Astrocyte of the spinal cord (primary cell): ENCODE measurements at places on chromosomes 2 and 18.

- DNase-seq: peak; percentile 56
Observed at GRCh38 chr2:45748239-45748638, 96.8 kb downstream of the PRKCE start.

GRCh38 chr2:72889991-72890390 is 2.8 kb downstream of the SPR start:
- DNase-seq: no peak

- no peak for DNase-seq
Observed at GRCh38 chr18:50051288-50051687, 143.7 kb downstream of the MYO5B start.

DNA sequence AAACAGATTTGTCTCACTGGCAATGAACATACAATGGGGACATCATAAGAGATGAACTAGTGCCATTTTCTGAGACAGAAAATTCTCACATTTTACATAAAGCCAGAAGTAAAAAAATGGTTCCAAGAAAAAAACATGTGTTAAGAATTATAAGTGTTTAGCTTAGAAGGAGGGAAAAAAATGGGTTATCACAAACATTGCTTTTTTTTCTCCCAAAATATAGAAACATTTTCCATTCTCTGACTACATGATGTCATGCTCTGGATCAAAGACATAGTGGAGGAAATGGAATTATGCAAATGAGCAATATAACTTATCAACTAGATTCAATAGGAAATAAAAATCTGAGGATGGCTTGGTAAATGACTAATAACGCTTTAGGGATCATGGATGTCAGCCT is 49.8 kb downstream of the SPATS2L start:
- no peak for DNase-seq

- DNase-seq: no peak
Observed at GRCh38 chr18:31943878-31944816, 1.2 kb upstream of the TRAPPC8 start.

DNA sequence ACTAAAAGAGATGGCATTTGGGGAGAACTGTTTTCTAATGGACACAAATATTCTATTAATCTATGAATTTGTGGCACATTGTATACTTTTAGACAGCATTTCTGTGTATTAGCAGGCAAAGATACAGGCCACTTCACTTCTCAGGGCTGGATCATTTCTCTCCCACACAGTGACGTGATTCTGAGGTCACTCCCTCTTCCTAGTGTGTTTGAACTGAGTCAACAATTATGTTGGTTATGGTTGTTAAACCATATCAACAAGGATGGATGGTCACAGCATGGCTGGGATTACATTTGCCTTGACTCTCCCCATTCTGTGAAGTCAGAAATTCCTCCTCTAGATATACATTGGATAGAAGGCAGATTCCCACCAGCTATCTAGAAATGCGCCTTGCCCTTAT is 11.6 kb downstream of the NOSTRIN start:
- peak; percentile 78 for DNase-seq

DNA sequence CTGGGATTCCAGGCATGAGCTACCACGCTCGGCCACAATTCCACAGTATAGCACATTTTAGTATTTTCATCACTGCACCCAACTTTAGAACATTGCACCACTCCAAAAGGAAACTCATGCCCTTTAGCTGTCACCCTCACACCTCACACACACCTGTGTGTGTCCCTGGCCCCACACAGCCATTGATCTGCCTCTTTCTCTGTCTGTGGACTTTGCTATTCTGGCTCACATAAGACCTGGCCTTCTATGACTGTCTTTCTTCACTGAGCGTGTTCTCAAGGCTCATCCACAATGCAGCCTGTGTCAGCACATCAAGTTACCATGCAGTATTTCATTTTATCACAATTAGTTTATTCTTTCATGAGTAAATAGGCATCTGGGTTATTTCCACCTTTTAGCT is 19.7 kb upstream of the ATP9B start:
- no peak for DNase-seq

GRCh38 chr18:75506913-75507312 is 79.4 kb upstream of the SMIM21 start:
- DNase-seq: no peak

DNA sequence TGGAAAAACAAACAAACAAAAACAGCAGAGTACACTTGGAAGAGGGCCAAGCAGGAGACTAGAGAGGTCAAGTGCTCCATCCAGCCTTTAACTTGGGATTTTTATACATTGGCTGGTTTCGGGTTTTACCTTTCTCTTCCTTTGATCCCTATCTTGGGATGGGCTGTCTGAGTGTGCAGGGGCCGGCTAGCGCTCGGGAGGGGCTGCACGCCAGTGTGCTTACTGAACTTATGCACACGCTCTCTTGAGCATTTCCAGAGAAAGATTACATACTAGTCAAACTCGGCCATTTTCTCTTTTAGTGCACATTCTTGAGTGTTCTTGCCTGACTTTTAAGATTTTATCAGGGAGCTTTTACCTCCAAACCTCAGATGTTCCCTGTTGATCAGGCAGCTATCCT is 707.8 kb downstream of the DSC3 start:
- DNase-seq: no peak

GRCh38 chr2:191362841-191363240 is 117.6 kb downstream of the MYO1B start:
- no peak for DNase-seq

- no peak for DNase-seq
Observed at GRCh38 chr2:200262047-200262446, 44.4 kb upstream of the SPATS2L start.

DNA sequence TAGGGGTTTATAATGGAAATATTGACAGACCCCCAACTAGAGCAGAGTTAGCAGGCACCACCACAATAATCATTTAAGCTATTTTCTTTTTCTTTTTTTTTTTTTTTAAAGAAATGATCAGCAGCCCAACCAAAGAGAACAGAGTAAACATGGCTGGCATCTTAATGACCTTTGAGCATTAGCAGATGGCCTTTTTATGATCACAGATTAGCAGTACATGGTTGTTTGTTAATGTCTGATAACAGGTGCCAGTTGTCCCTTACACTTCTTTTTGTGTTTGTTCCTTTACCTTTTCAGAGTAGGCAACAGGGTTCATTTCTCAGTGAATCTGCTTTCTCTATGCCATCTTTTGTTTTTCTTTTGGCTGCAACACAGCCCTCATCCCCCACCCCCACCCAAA is 747.0 kb downstream of the BCL11A start:
- DNase-seq: no peak

GRCh38 chr2:236626391-236627150 is 56.9 kb downstream of the ACKR3 start:
- DNase-seq: no peak

GRCh38 chr2:216661639-216662375 is 28.6 kb downstream of the IGFBP2 start:
- no peak for DNase-seq

DNA sequence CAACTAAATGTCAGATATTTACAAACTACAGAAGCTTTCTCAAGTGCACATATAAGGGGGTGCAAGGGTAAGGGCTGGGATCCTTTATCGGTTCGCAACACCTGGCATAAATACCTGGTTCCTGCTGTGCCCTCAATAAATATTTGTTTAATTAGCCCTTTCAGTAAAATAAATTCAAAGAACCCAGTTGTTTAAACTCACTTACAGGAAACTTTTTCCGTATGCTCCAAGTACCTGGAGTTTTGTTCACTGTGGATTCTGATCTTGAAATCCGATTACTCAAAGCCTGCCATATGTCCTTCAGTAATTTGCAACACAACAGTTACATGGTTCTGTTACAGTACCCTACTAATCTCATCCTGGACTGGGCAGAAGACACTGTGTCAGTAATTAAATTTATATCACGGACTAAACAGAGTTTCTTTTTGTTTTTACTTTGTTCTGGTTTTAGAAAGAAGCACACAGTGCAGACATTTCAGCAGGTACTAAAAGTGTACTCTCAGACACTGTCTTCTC is 36.9 kb downstream of the TBC1D8 start:
- no peak for DNase-seq
